Activated CD4-positive, alpha-beta T cell treated with anti-CD3 and anti-CD28 coated beads, Interleukin-10, Interleukin-2, amounts not matched to agents 100 ng/mL and 50 ng/mL, durations not matched to agents 16 hours and 8 hours (primary cell): ENCODE measurements at places on chromosomes 16 and 17.

- no peak for DNase-seq
These were observed 117.6 kb downstream of the TANGO6 start for GRCh38 chr16:68960910-68961309.

- no peak for DNase-seq
These were observed 12.0 kb downstream of the C17orf113 start for GRCh38 chr17:42038221-42038973.

DNA sequence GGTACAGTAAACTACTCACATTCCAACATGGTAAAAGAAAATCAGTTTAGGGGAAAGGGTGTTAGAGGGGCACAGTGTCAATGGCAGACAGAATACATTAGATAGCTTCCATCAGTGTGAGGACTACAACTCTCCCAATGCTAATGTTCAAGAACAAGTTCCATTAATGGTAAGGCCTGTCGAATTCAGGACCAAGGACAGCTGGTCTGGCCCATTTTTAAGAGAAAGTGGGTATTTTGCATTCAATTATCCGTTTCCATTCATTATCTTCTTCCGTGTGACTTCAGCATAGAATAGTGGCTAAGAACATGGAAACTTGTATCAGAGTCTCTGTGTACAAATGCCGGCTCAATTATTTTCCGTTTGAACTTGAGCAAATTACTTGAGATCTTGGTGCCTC lies 98.4 kb downstream of the XYLT1 start:
- no peak for DNase-seq

GRCh38 chr17:2212400-2212981 lies 91.1 kb downstream of the SMG6 start:
- no peak for DNase-seq

- DNase-seq = peak; percentile 11
These were observed 80.9 kb downstream of the GOSR1 start for GRCh38 chr17:30557916-30558685.

DNA sequence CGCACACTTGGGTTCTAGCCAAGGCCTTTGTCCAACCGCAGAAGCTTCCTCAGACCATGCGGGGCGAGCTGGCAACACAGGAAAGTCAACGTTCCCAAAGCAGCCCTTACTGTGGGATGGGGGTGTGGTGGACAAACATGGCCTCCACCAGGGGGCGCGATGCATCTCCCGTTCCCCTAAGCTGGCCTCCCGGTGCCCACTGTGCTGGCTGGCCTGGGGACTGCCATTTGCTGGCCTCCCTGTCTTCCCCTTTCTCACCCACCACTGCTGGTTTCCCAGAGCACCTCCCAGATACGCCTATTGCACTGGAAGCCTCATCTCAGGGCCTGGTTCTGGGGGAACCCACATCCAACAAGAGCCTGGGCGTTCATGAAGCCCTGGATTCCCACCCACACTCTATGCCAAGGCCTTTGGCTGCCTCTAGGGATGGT lies 145.3 kb downstream of the IRF8 start:
- DNase-seq = peak; percentile 28

- DNase-seq = peak; percentile 88
These were observed 245.7 kb downstream of the PRKCA start for GRCh38 chr17:66548158-66548557.

- DNase-seq = no peak
These were observed 122.2 kb downstream of the CCDC182 start for GRCh38 chr17:57622683-57623433.

DNA sequence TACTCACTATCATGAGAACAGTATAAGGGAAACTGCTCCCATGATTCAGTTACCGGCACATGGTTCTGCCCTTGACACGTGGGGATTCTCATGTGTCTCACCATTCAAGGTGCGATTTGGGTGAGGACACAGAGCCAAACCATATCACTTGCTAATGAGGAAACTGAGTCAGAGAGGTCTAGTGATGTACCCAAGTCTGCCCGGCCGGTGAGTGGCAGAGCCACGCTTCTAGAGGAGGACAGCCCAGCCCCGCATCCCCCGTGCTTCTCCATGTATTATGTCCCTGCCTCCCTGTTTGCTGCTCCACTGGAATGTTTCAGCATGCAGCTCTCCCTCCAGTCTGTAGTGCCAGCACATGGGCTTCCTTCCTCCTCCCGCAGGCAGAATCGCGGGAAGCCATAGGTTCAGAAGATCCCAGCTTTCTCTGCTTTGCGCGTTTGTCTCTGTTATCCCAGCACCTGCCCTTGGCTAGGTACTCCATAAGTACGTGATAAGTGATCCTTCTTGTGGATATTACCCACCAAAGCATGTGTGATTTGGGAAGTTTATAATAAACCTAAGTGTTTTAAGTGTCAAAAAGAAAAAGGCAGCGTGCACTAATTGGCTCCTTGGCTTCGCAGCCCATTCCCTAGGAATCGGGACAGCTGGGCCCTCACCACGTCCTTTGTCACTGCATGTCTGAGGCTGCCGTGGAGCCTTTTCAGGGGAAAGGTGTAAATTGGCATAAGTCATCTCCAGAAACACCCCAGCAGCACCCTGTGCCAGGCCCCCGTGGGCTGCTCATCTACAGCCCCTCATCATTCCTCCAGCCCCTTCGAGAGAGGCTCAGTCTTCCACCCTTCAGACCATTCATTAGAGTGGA lies 103.8 kb downstream of the CLEC16A start:
- DNase-seq = no peak

- no peak for DNase-seq
These were observed 223.2 kb downstream of the C16orf78 start for GRCh38 chr16:49596648-49597291.

GRCh38 chr16:51635181-51635580 lies 484.1 kb upstream of the SALL1 start:
- no peak for DNase-seq

DNA sequence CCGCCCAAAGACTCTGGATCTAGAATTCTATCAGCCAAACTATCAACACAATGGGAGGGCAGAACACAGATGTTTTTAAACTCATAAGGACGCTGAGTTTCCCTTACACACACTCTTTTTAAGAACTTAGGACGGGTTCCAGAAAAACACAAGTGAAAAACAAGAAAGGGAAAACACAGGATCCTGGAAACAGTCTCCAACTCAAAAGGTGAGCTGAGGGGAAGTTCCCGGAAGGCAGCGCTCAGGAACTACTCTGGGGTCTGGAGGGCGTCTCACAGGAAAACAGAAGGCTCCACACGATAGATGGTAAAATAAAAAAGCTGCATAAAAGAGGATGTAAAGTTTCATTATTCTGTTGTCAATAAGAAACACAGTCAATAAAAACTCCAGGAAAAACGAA lies 80.2 kb upstream of the DOC2B start:
- DNase-seq = no peak

GRCh38 chr17:4969551-4970173 lies 2.0 kb upstream of the SPAG7 start:
- DNase-seq = peak; percentile 28

- DNase-seq = no peak
These were observed 45.1 kb downstream of the SOCS3 start for GRCh38 chr17:78314683-78315354.

DNA sequence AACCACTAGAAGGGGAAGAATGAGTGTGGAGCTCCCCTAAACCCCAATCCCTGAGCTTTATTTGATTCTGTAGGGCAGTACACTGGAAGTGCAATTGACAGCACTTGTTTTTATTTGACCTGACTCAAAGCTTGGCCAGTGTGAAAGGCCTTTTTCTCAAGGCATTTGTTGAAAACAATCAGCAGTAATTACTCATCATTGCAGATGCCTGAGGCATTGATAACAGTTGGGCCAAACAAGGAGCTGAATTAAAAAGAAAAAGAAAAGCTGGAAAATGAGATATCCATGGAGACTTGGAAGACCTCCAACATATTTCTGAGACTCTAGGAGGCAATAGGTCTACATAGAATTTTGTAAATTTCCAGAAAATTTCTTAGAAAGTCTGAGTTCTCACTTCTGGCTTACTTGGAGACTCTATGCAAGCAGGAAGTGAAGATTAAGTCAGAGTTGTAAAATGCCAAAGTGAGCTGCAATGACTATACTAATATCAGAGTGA lies 200.8 kb upstream of the KCNJ16 start:
- DNase-seq = no peak

DNA sequence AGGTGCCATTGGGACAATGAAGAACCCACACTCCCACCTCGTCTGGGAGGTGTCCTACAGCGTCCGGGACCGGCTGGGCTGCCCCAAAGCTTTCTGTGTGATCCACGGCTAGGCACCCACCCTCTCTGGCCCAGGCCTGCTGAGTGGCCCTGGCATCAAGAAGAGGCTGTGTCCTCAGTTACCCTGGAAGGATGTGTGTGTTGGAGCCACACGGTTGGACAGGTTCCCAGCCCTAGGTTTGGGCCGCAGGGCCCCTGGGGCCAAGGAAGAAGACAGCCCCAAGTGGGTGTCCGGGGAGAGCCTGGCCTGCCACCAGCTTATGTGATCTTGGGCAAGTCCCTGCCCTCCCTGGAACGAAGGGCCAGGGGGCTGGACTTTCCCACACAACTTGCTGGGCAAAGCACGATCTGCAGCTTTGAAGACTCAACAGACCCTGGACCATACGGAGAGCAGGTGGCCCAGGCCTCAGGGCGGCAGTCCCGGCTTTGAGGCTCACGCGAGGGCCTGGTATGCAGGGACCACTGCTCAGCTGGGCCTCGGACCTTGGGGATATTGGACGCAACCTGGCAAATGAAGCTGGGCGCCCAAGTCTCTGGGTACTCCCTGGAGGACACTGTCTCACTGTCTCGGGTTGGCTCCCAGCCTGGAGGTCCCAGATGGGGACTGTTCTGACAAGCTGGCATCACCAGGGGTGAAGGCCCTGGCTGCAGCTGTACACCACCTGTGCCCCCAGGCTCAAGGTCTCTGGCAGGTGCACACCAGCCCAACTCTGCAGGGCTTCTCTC lies 17.5 kb downstream of the MYBBP1A start:
- no peak for DNase-seq

DNA sequence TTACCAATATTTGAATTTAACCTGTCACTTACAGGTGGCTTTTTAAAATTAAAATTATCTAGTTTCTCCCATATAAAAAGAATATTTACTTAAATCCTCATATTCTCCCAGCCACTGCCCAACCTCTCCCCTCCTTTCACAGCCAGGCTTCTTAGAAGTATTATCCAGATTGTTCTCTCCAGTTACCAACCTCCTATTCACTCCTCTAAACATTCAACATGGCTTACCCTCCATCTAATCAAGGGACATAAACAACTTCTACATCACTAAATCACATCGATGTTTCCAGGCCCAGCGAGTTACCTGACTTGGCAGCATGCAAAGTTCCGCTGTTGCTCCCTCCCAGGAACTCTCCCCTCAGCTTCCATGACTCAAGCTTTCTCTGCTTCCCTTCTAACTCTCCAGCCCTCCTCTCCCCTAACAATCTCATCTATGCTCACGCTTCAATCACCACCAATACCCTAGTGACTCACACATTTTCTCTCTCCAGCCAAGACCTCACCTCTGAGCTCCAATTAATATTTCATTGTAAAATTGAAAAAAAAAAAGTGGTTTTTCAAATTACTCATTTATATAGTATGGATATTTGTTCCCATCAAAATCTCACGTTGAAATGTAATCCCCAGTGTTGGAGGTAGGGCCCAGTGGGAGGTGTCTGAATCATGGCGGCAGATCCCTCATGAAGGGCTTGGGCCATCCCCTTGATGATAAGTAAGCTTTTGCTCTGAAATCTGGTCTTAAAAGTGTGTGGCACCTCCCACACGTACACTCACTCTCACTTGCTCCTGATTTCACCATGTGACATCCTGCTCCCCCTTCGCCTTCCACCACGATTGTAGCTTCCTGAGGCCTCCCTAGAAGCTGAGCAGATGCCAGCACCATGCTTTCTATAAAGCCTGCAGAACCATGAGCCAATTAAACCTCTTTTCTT lies 88.5 kb downstream of the HELZ start:
- peak; percentile 12 for DNase-seq

- DNase-seq = peak; percentile 45
These were observed 59.3 kb downstream of the ASIC2 start for GRCh38 chr17:33233811-33234177.

DNA sequence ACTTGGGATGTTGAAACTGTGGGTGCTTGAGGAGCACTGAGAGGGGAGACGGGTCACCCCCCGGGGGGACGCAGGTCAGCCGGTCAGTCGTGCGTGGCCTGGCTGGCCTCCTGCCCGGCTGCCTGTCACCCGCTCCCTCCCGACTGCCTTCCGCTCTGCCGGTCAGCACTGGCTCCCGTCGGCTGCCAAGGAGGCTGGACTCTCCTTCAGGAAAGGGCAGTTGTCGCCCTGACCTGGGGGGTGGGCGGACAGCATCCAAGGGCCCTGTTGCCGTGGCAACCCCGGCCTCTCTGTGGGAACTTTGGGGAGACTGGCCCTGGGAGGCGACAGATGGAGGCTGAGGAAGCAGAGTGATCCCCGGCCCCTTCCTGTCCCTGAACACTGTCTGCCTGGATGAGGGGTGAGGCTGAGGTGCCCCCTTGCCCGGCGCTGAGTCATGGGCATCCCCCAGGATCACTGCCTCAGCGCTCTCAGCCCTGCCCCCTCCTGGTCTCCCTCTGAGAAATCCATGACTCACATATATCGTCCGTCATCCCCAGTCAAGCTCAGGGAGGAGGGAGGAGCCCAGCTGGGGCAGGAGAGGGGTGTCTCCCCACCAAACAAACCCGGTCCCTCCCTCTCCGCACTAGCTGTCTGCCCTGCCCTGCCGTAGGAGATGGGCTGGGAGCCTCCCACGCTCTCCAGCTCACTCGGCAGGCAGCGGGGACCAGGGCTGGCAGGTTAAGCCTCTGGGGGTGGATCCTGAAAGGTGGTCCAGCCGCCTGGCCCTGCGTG lies at the start of gene ADGRG1:
ADGRG1 (plus strand) TSS at position 623 of the 774 bp plus-strand sequence. CDS start 21,658 bp downstream, outside the sequence.
- peak; percentile 80 for DNase-seq

GRCh38 chr17:74682028-74682427 lies 30.7 kb downstream of the CD300LF start:
- no peak for DNase-seq

DNA sequence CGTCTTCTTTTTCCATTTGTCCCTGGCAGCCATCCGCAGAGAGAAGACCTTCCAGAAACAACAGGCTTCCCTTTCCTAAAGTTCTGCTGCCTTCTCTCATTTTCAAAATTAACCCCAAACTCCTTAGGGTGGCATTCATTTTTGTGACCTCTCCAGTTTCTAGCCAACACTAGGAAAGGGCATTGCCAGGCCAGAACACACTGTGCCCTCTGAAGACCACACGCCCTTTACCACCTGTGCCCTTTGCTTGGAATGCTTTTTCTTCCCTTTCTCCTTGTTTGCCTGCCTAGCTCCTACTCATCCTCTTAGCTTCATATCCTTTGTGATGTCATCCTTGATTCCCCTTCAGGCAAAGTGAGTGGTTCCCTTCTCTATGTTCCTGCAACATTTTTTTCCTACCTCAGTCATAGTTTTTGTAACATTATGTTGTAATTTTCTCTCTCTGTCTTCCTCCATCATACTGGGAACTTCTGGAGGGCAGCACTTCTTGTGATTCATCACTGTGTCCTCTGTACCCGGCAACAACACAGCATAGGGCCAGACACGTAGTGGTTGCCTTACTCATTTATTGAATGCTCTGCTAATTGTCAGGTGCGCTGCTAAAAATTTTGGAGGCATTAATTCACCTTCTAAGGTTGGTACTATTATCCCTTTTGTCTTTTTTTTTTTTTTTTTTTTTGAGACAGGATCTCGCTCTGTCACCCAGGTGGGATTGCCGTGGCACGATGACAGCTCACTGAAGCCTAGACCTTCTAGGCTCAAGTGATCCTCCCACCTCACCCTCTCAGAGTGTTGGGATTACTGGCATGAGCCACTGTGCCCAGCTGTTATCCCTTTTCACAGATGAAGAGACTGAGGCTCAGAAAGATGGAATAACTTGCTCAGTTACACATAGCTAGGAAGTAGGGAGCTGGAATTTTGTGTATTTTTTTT lies 1.0 kb downstream of the KAT8 start:
- no peak for DNase-seq
